ENCODE measurements at places on chromosomes 11 and 22.

DNA sequence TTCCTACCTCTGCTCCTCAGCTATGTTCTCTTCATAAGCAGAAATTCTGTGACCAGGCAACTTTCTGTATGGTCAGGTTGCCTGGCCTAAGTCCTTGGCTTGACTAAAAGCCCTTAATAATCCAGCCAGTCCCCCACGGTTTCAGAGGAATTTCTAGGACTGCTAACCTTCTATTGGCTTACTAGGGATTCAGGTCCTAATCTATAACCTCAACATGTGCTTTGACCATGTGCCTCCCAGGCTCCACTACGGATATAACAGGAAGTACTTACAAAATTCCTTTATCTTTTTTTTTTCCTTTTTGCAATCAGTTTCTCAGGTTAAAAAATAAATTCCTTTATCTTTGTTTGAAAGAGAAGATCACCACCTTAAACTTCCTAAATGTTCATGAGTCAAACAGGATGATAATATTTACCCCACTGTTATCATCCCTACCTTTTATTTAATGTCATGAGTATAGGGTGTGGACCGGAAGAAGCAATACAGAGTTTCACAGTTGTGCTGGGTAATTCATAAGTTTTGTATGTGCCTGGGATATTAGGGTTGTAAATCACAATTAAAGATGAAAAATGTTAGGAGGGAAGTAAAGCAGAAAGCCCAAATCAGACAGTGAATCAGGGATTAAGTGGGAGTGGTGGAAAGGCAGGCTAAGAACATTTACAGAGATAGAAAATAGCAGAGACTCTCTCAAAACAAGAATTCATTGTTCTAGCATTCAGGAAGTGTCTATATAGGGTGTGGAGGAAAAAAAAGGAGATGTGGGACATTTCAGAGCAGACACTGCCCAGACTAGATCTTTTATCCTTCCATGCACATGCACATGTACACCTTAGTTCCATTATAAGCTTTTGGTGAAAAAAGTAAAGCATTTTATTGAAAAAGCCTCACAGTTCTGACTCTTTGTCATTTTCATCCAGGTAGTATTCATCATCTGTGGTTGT lies 10.7 kb upstream of the POGLUT3 start:
- no peak for DNase-seq
- H3K4me3 ChIP-seq = no peak overlapping the region
- H3K27me3 ChIP-seq = peaks cover 2% of the 10 kb centered on the region
- no peaks in the 10 kb centered on the region for H3K4me1 ChIP-seq

DNA sequence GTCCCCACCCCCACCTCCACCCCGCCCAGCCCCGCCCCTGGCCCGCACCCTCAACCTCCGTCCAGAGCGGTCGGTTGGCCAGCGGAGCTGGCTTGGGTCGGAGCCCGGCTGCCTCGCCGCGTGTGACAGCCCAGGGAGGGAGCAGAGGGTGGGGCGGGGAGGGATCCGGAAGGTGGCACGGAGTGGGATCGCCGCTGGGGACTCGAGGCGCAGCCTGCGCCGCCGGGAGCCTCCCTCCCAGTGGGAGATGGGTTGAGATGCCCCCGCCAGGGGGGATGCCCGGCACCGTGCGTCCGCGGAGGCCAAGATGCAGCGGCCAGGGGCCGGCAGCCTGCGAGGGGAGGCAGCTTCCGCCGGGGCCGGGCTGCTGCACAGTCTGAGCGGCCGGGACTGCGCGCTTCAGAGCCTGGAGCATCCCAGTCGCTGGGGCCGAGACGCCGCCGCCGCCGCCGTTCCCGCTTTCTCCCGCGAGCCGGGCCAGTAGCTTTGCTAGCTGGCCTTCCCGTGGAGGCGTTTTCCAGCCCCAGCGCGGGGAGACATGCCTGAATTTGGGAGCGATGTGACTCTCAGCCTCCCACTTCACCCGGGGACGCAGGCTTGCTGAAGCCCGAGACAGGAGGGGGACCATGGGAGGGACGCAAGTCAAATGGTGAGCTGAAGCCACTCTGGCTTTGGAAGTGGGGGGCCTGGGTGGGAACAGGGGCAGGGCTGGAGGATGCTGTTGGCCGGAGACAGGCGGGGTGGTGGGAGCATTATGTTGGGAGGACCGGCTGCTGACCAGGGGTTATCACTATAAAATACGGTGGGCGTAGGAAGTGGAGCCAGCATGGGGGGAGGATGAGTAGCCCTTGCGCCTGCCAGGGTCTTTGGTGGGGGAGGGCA lies 40.2 kb downstream of the DIXDC1 start:
- peaks cover 8% of the 10 kb centered on the region for H3K4me1 ChIP-seq
- H3K27ac ChIP-seq = no peak overlapping the region
- peak; percentile 10 for DNase-seq
- peak overlapping the region; percentile 53 for H3K4me3 ChIP-seq
- peaks cover 19% of the 10 kb centered on the region for H3K27me3 ChIP-seq

DNA sequence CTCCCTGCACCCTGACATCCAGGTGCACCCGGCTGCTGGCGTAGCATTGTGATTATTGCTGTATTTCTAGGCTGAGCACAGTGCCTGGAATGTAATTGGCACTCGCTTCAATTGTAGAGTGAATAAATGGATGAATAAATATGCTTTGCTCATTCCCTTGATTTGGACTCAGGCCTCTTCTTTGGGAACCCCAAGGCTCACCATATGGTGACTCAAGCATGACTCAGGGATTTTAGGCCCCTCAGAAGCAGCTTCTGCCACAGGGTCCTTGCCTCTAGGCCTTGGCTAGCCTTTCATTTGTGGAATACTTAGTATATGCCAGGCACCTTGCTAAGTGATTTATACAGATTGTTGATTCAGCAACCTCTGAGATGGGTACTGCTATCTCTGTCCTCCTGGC lies 78.9 kb downstream of the GRIK4 start:
- no peak overlapping the region for H3K27ac ChIP-seq
- H3K4me1 ChIP-seq = no peaks in the 10 kb centered on the region
- no peaks in the 10 kb centered on the region for H3K36me3 ChIP-seq
- H3K4me3 ChIP-seq = no peak overlapping the region
- DNase-seq = no peak

- no peak overlapping the region for H3K27ac ChIP-seq
- DNase-seq = no peak
- no peaks in the 10 kb centered on the region for H3K27me3 ChIP-seq
- H3K4me3 ChIP-seq = no peak overlapping the region
- H3K4me1 ChIP-seq = no peaks in the 10 kb centered on the region
These were observed 122.2 kb upstream of the NCAM1 start for GRCh38 chr11:112839051-112839450.

GRCh38 chr11:119676461-119677020 lies 52.5 kb downstream of the NECTIN1 start:
- H3K4me1 ChIP-seq = peaks cover 9% of the 10 kb centered on the region
- no peak overlapping the region for H3K4me3 ChIP-seq
- no peak overlapping the region for H3K27ac ChIP-seq
- no peak for DNase-seq

DNA sequence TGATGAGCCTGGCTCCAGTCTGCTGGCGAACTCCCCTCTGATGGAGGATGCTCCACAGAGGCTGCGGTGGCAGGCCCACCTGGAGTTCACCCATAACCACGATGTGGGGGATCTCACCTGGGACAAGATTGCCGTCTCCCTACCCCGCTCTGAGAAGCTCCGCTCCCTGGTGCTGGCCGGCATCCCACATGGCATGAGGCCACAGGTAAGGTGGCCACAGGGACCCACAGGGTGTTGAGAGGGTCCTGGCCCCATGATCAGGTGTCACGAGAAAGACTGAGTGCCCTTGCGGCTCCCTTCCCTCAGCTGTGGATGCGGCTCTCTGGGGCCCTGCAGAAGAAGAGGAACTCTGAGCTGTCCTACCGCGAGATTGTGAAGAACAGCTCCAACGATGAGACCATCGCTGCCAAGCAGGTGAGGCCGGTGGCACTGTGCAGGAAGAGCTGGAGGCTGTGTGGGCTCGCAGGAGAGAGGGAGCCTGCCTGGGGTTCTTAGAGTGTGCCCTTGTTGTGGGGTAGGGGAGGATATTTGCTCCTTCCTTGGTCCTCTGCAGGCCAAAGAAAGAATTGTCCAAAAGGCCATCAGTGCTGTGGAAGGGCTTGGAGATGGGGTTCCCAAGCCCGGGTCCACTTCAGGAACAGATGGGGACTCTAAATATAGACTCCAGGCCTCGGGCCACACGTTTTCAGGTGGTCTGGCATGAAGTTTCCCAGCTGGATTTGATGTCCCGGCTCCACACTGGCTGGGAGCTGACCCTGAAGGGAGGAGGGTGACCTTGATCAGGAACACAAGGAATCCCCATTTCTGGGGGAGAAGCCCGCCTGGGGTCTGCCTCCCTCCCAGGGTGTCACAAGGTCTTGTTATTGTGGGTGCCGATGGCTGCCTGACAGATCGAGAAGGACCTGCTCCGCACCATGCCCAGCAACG lies 34.1 kb downstream of the SGSM3 start:
- H3K4me1 ChIP-seq = peaks cover 42% of the 10 kb centered on the region
- H3K27me3 ChIP-seq = no peaks in the 10 kb centered on the region

GRCh38 chr11:104713401-104713800 lies 184.9 kb downstream of the CASP12 start:
- H3K27ac ChIP-seq = no peak overlapping the region
- H3K4me1 ChIP-seq = peaks cover 13% of the 10 kb centered on the region
- H3K4me3 ChIP-seq = no peak overlapping the region
- H3K36me3 ChIP-seq = peaks cover 10% of the 10 kb centered on the region
- no peak for DNase-seq
- H3K27me3 ChIP-seq = no peaks in the 10 kb centered on the region

DNA sequence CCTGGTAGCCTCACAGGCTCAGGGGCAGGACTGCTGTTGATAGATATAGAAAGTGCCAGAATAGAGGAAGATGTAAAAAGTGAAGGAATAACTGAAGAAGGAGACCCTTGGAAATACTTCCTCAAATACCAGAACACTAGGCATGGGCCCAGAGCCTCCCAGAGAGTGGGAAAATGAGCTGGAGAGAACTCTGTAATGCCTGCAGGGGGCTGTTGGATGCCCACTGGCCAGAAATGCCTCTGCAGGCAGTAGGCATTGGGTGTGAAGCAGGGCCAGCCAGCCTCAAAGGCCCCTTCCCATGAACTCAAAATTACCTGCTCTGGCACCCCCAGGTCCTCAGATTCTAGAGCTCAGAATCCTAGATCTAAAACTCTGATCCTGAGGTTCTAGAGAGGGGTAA lies 15.1 kb downstream of the P2RY2 start:
- no peak overlapping the region for H3K4me3 ChIP-seq
- no peak overlapping the region for H3K27ac ChIP-seq
- no peaks in the 10 kb centered on the region for H3K4me1 ChIP-seq
- no peak for DNase-seq

GRCh38 chr22:19715188-19715930 lies 1.1 kb downstream of the SEPTIN5 start:
- no peak for DNase-seq
- H3K27me3 ChIP-seq = peaks cover 47% of the 10 kb centered on the region
- H3K36me3 ChIP-seq = no peaks in the 10 kb centered on the region
- peaks cover 8% of the 10 kb centered on the region for H3K4me1 ChIP-seq
- no peak overlapping the region for H3K27ac ChIP-seq

DNA sequence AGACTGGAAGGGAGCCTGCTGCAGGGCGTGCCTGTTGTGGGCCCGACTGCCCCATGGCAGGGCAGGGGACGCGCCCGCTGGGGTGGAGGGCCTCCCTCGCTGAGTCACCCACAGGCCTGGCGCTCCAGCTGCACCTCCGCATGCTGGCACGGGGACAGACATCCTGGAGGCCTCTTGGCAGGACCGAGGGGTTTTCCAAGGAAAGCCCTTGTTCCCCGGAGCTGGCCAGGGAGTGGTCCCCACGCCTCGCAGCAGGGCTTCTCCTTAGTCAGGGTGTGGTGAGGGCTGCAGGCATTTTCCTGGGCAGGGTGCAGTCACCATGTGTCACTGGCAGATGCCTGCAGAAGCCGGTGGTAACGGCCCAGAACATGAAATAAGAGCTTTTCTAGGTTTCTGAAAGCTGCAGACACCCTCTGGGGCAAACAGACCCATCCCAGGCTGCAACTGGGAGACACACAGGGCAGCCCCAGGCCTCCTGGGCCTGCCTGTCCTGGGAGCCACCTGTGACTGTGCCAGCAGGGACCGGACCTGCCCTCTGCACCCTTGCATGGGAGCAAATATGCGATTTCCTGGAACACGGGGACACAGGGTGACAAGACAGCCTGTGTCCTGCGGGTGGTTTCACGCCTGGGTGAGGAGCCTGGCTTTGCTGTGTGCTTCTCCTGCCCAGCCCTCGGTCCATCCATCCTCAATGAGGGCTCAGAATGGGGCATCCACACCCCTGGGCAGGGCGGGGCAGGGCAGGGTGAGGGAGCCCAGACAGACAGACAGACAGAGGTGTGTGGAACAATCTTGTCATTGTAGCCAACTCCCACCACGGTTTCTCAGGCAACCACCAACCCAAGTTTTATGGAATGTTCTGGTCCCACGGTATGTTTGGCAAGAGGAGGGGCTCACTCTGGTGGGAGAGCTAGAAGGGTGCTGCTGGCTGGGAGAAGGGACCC lies 43.2 kb upstream of the FADD start:
- H3K4me3 ChIP-seq = no peak overlapping the region
- H3K4me1 ChIP-seq = no peaks in the 10 kb centered on the region
- DNase-seq = no peak

- H3K36me3 ChIP-seq = no peaks in the 10 kb centered on the region
- no peak for DNase-seq
- no peaks in the 10 kb centered on the region for H3K4me1 ChIP-seq
- H3K27ac ChIP-seq = no peak overlapping the region
These were observed 291.8 kb downstream of the SBF2 start for GRCh38 chr11:10002221-10002620.

DNA sequence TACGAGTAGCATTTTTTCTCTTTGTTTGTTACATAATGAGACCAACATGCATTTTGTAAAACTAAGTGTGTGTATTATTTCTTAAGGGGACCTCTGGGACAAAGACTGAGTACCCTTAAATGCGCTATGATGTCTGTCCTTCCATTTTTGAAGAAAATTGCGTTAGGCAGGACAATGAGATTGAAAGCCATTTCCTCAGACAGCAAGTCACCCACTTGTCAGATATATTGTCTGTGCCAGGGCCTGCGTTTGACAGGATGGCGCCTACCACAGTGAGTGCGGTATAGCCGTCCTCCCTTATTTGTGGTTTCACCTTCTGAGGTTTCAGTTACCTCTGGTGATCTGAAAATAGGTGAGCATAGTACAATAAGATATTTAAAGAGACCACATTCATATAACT lies 2.2 kb downstream of the AP2A2 start:
- peak overlapping the region; percentile 80 for H3K27ac ChIP-seq
- H3K27me3 ChIP-seq = no peaks in the 10 kb centered on the region
- peak; percentile 65 for DNase-seq

DNA sequence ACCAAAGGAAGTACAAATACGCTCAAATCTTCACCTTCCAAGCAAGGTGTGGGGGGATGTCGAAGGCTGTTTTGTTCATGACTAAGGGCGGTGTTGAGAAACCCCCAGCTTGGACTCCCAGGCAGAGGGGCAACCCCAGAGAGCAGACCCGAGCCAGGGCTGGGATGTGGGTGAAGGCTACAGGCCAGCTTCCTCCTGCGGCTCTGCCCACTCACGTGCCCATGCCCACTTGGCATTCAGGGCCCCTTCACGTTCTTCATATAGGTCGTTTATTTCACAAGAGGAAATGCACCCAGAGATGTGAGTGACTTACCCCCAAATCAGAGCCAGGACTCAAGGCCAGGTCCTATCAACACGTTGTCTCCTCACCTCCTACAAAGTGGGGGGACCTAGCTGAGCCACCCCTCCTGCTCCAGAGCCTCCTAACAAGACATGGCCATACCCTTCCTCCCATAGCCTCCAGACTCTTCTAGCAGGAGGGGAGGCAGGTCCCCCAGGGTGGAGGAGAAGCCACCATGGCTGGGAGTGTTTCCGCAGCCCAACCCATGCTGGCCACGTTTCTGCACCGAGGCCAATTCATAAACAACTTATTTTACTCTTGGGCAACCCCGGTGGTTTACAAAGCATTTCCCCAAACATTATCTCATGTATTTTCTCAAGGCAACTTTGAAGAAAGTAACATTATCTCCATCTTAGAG lies 22.0 kb downstream of the TMEM184B start:
- DNase-seq = no peak
- no peaks in the 10 kb centered on the region for H3K27me3 ChIP-seq
- no peak overlapping the region for H3K27ac ChIP-seq
- H3K36me3 ChIP-seq = peaks cover 2% of the 10 kb centered on the region
- no peak overlapping the region for H3K4me3 ChIP-seq
- H3K4me1 ChIP-seq = no peaks in the 10 kb centered on the region
